ENCODE measurements at places on chromosomes 1 and 21. TPM values are rescaled to one million over a fixed set of nuclear protein-coding genes. Genes with fewer than 3 reads are reported as not detected.
A peak's percentile ranks its signal among the peaks of the same experiment; 100 is the strongest.

The ICOSLG gene
- total RNA-seq, result 2.4 TPM

The LRRC39 gene
- total RNA-seq, result 0.57 TPM

The ARHGAP29 gene
- total RNA-seq, result 4.1 TPM

The OLIG2 gene
- total RNA-seq, result not detected

The TMEM269 gene
- total RNA-seq, result not detected

The CRYBG2 gene
- total RNA-seq, result 35.8 TPM

DNA sequence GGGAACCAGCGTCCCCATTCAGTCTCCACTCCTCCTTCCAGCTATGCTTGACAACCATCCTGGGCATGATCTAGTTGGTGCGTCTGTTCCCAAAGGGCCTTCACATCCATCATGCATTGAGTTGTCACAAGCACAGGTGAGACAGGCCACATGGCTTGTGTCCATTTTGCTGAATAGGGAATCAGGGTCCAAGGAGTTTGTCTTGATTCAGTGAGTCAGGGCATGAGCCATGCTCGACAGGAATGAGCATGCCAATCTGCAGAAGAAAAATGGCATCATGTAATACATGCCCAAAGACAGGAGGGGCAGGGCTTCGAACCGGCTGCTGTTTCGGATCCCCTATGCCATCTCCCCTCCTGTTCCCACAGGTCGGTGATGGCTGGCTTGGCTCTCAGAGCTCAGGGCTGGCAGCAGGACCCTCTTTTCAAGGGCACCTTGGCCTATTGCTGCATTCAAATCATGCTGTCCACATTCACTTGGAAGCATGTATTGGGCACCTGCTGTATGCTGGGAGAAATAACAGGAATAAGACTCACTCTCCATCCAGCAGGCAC lies 44.5 kb downstream of the PKP1 start:
- no peak for DNase-seq
- H3K36me3 ChIP-seq, result peaks cover 100% of the 10 kb centered on the region
- H3K27ac ChIP-seq, result peak overlapping the region; percentile 71
- peaks cover 100% of the 10 kb centered on the region for H3K4me1 ChIP-seq
- H3K27me3 ChIP-seq, result no peaks in the 10 kb centered on the region

- DNase-seq, result no peak
- H3K4me1 ChIP-seq, result peaks cover 12% of the 10 kb centered on the region
- no peaks in the 10 kb centered on the region for H3K36me3 ChIP-seq
- H3K27me3 ChIP-seq, result no peaks in the 10 kb centered on the region
- H3K4me3 ChIP-seq, result no peak overlapping the region
- peak overlapping the region; percentile 35 for H3K27ac ChIP-seq
These were observed 1.2 kb downstream of the MYOM3 start for GRCh38 chr1:24110642-24111261.

GRCh38 chr1:7781923-7782495 lies 2.1 kb upstream of the PER3 start:
- no peaks in the 10 kb centered on the region for H3K27me3 ChIP-seq
- no peak overlapping the region for H3K4me3 ChIP-seq
- H3K36me3 ChIP-seq, result peaks cover 65% of the 10 kb centered on the region
- peaks cover 29% of the 10 kb centered on the region for H3K4me1 ChIP-seq
- H3K27ac ChIP-seq, result peak overlapping the region; percentile 97

- no peak for DNase-seq
- H3K27me3 ChIP-seq, result no peaks in the 10 kb centered on the region
- H3K36me3 ChIP-seq, result peaks cover 66% of the 10 kb centered on the region
- H3K4me1 ChIP-seq, result peaks cover 39% of the 10 kb centered on the region
These were observed 28.1 kb downstream of the PLXNA2 start for GRCh38 chr1:208216062-208216461.

GRCh38 chr1:82160903-82161302 lies 360.2 kb downstream of the ADGRL2 start:
- H3K4me1 ChIP-seq, result peaks cover 16% of the 10 kb centered on the region
- H3K27me3 ChIP-seq, result no peaks in the 10 kb centered on the region
- no peaks in the 10 kb centered on the region for H3K36me3 ChIP-seq
- H3K4me3 ChIP-seq, result no peak overlapping the region
- H3K27ac ChIP-seq, result no peak overlapping the region

- H3K27ac ChIP-seq, result no peak overlapping the region
- H3K4me3 ChIP-seq, result no peak overlapping the region
- H3K36me3 ChIP-seq, result no peaks in the 10 kb centered on the region
- H3K27me3 ChIP-seq, result no peaks in the 10 kb centered on the region
- no peak for DNase-seq
These were observed 71.1 kb upstream of the AKT3 start for GRCh38 chr1:243921111-243921510.

- DNase-seq, result no peak
- peaks cover 19% of the 10 kb centered on the region for H3K36me3 ChIP-seq
- H3K4me3 ChIP-seq, result no peak overlapping the region
- H3K27me3 ChIP-seq, result no peaks in the 10 kb centered on the region
- H3K4me1 ChIP-seq, result peaks cover 8% of the 10 kb centered on the region
These were observed 6.1 kb downstream of the TTC4 start for GRCh38 chr1:54721719-54722118.

- no peak overlapping the region for H3K4me3 ChIP-seq
- H3K27ac ChIP-seq, result no peak overlapping the region
- no peak for DNase-seq
- H3K27me3 ChIP-seq, result no peaks in the 10 kb centered on the region
These were observed 191.4 kb downstream of the KCNK2 start for GRCh38 chr1:215273838-215274516.

- no peaks in the 10 kb centered on the region for H3K36me3 ChIP-seq
- no peak overlapping the region for H3K27ac ChIP-seq
- H3K4me1 ChIP-seq, result no peaks in the 10 kb centered on the region
- no peaks in the 10 kb centered on the region for H3K27me3 ChIP-seq
- H3K4me3 ChIP-seq, result no peak overlapping the region
- no peak for DNase-seq
These were observed 76.0 kb downstream of the GPR88 start for GRCh38 chr1:100613817-100614559.

DNA sequence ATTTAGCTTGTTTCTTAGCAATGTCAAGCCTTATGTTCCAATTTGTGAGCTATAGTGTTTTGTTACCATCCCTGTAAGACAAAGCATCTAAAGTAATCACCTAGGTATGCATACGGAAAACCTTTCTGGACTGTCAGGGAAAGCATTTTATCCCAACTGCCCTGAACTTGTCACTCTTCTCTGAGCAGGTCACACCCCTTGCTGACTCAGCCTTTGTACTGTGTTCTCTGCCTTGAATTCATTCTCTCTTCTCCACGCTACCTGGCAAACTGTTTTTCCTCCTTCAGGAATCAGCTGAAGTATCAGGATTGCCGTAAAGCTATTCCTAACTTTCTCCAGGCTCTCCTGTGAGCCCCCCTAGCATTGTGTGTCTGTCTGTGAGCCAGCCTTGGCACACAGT lies 54.2 kb downstream of the PBX1 start:
- H3K27ac ChIP-seq, result peak overlapping the region; percentile 81
- no peak for DNase-seq
- no peaks in the 10 kb centered on the region for H3K27me3 ChIP-seq

DNA sequence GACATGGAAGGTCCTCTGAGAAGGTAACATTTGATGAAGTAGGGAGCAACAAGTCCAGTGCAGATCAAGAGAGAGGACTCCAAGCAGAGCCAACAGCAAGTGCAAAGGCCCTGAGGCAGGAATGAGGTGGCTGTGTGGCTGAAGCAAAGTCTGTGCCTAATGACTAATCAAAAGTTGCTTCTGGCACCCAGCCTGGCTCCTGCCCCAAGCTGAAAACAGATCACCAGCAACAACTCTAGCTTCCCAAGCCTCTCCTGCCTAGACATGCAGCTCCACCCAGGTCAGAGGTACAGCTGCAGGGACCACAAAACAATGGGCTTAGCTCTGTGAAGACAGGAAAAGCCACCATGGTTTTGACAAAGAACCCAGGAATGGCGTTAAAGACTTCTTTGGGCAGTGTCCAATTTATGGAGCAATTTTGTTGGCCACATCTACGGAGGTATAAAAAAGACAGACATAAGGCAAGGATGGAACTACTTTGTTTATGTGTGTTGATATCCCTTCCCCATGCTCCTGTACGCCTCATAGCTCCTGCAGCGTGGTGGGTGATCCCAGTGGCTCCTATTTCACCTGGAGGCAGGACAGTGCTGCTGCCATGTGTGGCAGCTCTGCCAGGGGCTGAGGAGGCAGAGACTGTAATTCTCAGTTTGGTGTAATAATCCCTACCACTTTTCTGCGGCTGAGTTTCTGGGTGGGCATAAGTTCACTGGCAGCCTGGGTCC lies 26.4 kb upstream of the IGSF3 start:
- DNase-seq, result peak; percentile 6
- H3K27ac ChIP-seq, result peak overlapping the region; percentile 81
- no peaks in the 10 kb centered on the region for H3K27me3 ChIP-seq
- H3K4me1 ChIP-seq, result peaks cover 79% of the 10 kb centered on the region
- H3K4me3 ChIP-seq, result no peak overlapping the region
- H3K36me3 ChIP-seq, result no peaks in the 10 kb centered on the region

GRCh38 chr1:186894415-186894814 lies 65.7 kb downstream of the PLA2G4A start:
- no peak overlapping the region for H3K4me3 ChIP-seq
- DNase-seq, result no peak
- H3K36me3 ChIP-seq, result no peaks in the 10 kb centered on the region
- H3K27me3 ChIP-seq, result no peaks in the 10 kb centered on the region

DNA sequence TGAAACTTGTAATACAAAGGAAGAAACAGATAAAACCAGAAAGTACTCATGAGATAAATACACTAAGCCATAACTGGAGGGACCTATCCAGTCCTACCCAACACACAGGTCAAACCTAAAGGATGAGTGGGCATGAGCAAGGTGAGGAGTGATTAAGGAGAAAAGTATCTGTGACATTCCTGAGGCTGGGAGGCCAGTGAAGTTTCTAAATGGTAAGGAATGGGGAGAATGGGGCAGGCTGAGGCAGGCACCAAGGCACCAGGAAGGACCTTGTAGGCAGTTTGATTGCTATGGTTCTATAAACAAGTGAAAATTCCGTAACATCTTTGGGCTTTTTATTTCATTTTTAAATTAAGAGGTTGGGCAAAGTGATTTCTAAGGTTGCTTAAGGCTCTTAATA lies 10.4 kb downstream of the DDX59 start:
- peaks cover 12% of the 10 kb centered on the region for H3K36me3 ChIP-seq
- no peak overlapping the region for H3K4me3 ChIP-seq
- no peaks in the 10 kb centered on the region for H3K27me3 ChIP-seq
- no peak overlapping the region for H3K27ac ChIP-seq
- no peak for DNase-seq

DNA sequence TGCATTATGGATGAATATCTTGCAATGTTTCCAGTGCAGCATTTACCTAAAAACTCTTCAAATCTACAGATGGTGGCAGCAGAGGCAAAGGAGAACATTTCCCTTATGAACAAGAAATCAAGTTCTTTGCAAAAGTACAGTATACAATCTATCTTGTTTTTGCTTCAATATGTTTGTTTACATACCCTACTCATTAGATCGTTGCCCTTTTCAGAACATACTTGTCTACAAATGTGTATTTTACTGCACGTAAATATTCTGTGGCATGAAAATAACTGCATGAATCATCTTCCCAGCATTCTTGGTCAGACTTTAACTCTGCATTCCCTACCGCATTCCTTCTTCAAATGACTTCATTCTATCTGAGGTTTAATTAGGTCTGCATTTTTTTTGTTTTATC lies 212.7 kb downstream of the ZP4 start:
- no peak overlapping the region for H3K27ac ChIP-seq
- no peaks in the 10 kb centered on the region for H3K4me1 ChIP-seq
- H3K27me3 ChIP-seq, result no peaks in the 10 kb centered on the region
- H3K4me3 ChIP-seq, result no peak overlapping the region
- no peak for DNase-seq
- no peaks in the 10 kb centered on the region for H3K36me3 ChIP-seq

GRCh38 chr1:91754348-91754747 lies 131.6 kb downstream of the TGFBR3 start:
- no peaks in the 10 kb centered on the region for H3K4me1 ChIP-seq
- no peak overlapping the region for H3K4me3 ChIP-seq
- DNase-seq, result no peak
- H3K36me3 ChIP-seq, result no peaks in the 10 kb centered on the region
- H3K27me3 ChIP-seq, result no peaks in the 10 kb centered on the region
- peak overlapping the region; percentile 84 for H3K27ac ChIP-seq

DNA sequence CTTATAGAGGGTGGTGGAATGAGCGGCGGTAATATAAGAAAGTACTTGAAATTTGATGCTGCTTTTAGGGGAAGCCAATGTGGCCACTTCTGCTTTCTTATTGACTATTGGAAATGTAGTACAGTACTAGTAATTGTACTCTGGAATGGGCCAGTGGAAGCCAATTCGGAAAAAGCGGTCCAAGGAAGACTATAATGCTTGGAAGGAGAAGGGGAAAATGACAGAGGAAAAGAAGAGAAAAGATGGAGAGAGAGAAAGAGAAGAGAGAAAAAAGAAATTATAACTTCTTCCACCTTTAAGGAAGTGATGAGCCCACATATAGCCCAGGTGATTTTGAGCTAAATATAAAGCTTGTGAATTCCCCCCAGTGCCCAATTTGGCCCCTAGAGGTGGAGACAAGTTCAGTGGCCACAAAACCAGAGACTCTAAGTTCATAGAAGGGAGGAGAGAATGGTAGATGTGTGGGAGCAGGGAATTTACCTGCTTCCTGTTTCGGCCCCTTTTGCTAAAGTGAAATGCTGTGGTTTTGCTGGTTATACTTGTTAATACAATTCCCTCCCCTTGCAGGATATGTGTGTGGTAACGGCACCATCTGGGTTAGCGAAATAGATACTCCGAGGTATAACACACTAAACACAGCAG lies 35.7 kb upstream of the DUSP10 start:
- no peak overlapping the region for H3K4me3 ChIP-seq
- H3K27me3 ChIP-seq, result no peaks in the 10 kb centered on the region
- no peaks in the 10 kb centered on the region for H3K36me3 ChIP-seq
- no peaks in the 10 kb centered on the region for H3K4me1 ChIP-seq
- no peak overlapping the region for H3K27ac ChIP-seq

- no peaks in the 10 kb centered on the region for H3K4me1 ChIP-seq
- H3K36me3 ChIP-seq, result peaks cover 10% of the 10 kb centered on the region
- no peaks in the 10 kb centered on the region for H3K27me3 ChIP-seq
- H3K4me3 ChIP-seq, result no peak overlapping the region
- DNase-seq, result no peak
These were observed 68.4 kb downstream of the USP24 start for GRCh38 chr1:55146781-55147180.

GRCh38 chr1:43171312-43171875 lies 696 bp downstream of the EBNA1BP2 start:
- peak overlapping the region; percentile 81 for H3K27ac ChIP-seq
- H3K36me3 ChIP-seq, result peaks cover 45% of the 10 kb centered on the region

- no peak for DNase-seq
- no peaks in the 10 kb centered on the region for H3K36me3 ChIP-seq
- H3K27me3 ChIP-seq, result no peaks in the 10 kb centered on the region
- H3K27ac ChIP-seq, result no peak overlapping the region
- H3K4me1 ChIP-seq, result no peaks in the 10 kb centered on the region
- H3K4me3 ChIP-seq, result no peak overlapping the region
These were observed 49.5 kb upstream of the TENT5C start for GRCh38 chr1:117556341-117556740.

DNA sequence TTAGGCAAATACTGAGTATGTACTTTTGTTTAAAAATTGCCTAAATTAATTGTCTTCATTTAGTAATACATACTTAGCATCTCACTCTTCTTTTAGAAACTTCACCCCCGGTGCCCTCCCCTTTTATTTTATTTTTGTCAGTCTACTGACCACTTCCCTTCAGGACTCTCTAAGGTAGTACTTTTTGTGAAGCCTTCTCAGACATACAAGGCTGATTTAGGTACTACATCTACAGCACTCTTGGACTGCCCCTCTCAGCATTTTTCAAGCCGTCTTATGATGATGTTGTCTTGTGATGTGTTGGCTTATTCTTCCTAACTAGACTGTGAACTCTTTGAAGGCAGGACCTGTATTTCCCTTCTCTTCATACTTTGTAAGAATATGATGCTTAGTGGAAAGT lies 24.7 kb downstream of the RPS6KC1 start:
- no peak for DNase-seq
- no peaks in the 10 kb centered on the region for H3K4me1 ChIP-seq
- no peak overlapping the region for H3K4me3 ChIP-seq
- no peaks in the 10 kb centered on the region for H3K27me3 ChIP-seq
- H3K36me3 ChIP-seq, result peaks cover 11% of the 10 kb centered on the region
